Coronary artery (tissue), 2 donors: ENCODE measurements at places on chromosomes 11 and 22.
A peak's percentile ranks its signal among the peaks of the same experiment; 100 is the strongest.

DNA sequence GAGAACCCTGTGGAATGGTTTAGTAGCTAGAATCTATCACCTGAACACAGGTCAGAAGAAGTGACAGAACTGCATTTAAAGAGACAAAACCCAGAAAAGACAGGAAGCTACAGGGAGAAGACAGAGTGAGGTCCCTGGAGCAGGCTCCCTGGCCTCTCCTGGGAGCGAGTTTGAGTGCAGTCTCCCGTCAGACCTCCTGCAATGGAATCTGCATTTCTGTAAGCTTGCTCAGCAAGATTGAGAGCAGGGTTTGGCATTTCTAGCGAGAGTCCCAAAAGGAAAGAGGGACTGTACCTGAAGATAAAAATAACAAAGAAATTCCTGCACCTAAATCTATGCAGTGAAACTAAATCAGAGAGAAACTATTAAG is 74.2 kb downstream of the MORC2 start:
- DNase-seq, result no peak

GRCh38 chr11:128865490-128865889 is 1.6 kb downstream of the KCNJ1 start:
- DNase-seq, result no peak

GRCh38 chr22:39343259-39344045 is 6.3 kb upstream of the SYNGR1 start:
- DNase-seq, result no peak

DNA sequence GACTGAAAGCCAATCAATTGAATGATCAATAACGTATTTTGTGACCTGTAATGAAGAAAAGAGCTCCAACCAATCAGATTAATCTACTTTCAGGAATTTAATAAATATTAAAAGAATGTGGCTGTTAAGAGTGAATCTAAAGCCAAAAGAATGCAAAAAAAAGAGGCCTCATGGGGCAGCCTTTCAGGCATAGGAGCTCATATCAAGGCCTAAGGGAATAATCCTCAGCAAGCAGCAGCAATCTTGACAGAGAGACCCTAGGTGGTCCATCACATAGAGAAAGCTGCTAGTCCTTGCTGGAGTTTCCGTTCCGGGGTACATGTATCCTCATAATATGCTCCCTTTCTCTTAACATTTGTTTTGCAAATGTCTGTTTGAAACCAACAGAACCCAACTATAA is 313.1 kb upstream of the PITPNB start:
- DNase-seq, result no peak

GRCh38 chr11:106697058-106697457 is 321.2 kb downstream of the GUCY1A2 start:
- no peak for DNase-seq

- no peak for DNase-seq
These were observed 94.1 kb upstream of the NNMT start for GRCh38 chr11:114202011-114202609.

DNA sequence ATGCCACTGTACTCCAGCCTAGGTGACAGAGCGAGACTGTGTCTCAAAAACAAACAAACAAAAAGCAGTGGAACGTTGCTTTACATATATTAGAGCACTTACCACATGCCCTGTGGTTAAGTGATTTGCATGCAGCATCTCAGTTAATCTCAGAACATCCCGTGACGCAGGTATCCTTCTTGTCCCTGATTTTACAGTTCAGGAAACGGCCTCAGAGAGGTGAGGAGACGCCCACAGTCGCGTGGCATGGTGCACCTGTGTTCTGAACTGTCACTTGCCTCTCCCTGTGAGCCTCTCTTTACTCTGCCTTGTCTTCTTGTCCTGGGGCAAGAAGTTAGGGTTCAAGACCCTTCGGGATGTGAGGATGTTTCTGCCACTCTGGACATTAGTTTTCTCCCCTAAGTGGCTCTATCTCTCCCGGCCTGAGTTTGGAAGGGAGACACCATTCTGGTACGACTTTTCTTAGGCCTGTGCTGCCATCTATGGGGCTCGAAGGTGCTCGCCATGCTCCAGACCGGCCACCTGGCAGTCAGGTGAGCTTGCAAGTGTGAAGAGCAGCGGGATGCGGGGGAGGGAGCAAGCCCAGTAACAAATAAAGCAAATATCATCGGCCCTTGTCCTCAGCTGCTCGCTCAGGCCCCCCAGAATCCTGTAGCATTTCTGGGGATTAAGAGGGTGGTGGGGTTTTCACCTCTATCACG is 25.6 kb downstream of the YWHAH start:
- DNase-seq, result no peak

- no peak for DNase-seq
These were observed 371.5 kb downstream of the NXPE2 start for GRCh38 chr11:115049796-115050195.

DNA sequence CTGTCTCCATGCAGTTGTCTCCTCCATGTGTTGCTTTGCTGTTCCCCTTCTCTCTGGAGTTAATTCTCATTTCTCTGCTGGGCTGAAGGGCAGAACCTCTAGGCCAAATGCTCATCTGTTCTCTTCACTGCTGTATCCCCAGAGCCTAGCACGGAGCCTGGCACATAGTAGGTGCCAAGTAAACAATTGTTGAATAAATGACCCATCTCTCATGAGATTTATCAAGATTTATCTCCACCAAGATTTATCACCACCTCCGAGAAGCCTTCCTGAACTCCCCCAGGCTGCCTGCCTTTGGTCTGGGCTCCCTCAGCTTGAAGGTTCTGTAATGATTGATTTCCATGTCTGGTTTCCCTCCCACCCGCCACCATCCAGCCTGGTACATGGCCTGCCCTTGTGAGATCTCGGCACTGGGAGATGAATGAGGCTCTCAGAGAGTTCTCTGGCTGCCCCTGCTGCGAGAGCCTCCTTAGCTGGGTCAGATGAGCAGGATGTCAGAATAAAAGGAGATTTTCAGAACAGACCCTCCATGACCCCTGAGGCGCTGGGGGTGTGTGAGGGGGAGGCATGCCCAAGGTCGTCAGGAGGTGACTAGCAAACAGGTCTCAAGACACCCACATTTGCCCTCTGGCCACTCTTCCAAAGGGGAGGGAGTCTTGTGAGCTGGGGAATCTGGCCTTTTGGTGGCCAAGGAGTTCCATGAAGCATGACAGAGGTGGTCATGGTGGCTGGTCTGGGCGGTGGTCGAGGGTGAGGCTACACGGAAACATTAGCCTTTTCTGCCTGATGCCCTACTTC is 2.4 kb upstream of the GDPD5 start:
- DNase-seq, result no peak

- no peak for DNase-seq
These were observed 23.3 kb downstream of the P4HA3 start for GRCh38 chr11:74288161-74288560.

DNA sequence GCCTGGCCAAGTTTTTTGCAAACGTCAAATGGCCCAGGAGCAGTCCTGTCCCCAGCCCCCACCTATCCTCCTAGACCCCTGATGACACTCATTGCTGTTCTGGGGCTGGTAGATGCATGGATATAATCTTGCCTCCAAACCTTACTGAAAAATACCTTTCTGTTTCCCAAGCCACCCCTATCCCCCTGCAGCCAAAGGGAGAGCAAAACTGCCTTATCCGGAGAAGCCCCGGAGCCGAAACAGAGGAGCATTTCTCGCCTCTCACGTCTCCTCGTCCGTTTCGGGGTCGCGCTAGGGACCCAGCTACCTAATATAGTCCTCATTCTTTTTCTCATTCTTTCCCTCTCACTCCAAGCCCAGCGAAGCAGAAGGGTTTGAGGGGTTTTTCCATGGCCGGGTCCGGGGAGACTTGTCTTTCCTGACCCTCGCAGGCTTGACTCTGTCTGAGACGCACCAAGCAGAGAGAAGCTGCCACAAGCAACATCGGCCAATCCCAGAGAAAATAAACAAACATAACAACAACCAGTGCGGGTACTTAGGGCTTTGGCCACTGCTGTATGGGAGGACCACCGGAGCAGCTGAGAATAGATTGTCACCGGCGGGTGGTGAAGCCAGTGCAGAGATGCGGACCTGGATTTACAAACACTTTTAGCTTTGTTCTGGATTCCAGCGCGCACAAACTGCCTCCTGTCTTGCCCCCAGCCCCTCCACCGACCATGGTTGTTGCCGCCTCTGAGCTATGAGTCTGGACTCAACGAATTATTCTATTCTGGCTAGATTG is 1.6 kb downstream of the BSX start:
- no peak for DNase-seq

DNA sequence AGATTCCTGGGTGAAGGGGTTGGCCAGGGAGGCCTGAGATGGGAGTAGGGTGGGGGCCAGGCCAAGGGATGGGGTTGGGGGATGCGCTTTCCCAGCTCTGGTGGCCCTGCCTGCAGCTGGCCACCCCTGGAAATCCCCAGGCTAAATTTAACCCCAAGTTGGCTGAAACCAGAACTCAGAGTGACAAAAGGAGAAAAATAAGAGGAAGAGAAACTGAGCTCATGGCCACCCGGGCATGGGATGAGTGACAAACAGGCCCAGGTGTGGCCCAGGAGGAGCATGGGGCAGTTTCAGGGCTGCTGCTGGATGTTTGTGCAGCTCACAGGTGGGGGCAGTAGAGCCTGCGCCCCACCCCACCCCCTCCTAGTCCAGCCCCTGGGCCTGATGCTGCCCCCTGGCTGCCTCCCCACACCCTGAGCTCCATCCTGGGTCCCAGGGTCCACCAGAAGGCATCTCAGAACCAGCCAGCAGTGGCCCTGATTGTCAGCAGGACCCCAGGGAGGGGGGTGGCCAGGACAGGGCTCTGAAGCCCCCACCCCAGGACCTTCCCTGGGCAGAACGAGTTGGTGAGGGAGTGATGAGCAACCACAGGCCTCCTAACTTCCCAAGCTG is 48.0 kb downstream of the IGLL5 start:
- no peak for DNase-seq

GRCh38 chr11:57294225-57295131 is 30.3 kb downstream of the TNKS1BP1 start:
- no peak for DNase-seq

DNA sequence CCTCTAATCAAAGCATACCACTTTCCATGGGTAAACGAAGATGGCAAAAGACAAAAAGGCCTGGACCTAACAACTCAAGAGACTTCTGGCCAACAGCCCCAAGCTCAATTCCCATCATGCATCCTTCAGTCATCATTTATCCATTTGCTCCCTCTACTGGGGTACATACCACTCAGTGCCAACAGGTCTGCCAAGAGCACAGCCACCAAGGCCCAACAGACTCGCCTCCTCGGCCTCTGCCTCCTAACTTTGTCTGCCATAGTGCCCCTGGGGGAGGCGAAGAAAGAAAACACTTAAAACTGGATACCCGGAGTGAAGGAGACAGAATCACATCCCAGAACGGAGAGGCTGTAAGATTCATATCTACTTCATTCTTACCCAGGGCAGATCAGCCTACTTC is 1.1 kb downstream of the HYOU1 start:
- no peak for DNase-seq

DNA sequence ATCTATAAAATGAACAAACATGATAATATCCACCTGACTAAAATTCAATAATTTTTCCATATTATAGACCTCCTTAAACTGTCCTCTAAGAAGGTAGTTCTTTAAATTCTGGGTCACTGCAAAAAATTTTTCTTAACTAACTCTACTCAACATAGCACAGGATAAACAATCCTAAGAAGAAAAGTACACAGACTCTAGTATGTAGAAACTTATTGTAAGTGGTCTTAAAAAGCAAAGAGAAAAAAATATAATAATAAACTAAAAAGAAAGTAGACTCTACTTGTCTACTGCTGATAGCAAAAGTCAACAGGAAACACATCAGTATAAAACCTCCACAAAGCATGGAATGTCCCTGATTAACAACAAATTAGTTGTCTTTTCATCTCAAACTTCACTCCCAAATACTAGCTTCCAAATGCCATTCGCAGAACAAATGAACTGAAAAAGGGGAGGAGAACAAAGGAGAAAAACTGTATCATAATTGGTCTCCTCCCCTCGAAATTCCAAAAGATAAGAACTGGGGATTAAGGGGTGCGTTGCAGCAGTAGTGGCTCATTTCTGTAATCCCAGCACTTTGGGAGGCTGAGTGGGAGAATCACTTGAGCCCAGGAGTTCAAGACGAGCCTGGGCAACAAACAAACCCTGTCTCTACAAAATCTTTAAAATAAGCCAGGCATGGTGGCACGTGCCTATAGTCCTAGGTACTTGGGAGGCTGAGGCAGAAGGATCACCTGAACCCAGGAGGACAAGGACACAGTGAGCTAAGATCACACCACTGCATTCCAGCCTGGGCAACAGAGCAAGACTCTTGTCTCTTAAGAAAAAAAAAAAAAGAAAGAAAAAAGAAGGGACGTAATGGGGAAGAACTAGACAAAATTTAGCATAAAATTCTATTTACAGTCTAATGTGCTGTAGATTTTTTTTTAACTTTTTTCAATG is 6.5 kb downstream of the FCHSD2 start:
- no peak for DNase-seq

- no peak for DNase-seq
These were observed 33.6 kb downstream of the USH1C start for GRCh38 chr11:17510507-17511206.

DNA sequence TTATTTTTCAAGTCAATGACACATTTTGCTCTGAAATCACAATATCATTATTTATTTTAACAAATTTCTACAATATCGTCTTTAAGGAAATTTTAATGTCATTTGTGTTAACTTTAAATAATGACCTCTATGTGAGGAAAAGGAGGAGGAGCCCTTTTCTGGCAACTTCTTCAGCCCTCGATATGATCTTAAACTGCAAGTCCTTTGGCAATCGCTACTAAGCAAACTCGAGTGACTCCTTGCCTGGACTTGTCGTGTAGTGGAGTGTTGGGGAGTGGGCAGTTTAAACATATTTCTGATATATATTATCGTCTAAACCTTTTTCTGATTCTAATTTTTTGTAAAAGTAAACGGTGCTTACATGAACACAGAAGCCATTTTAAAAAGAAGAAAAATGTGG is 16.7 kb downstream of the ETS1 start:
- no peak for DNase-seq

- no peak for DNase-seq
These were observed 195.9 kb downstream of the BCR start for GRCh38 chr22:23376256-23376655.

- peak; percentile 79 for DNase-seq
These were observed 868 bp downstream of the TSPAN18 start for GRCh38 chr11:44727373-44728287.

- no peak for DNase-seq
These were observed 1.7 kb upstream of the MYEOV start for GRCh38 chr11:69292221-69292648.

GRCh38 chr11:47950396-47950795 is 30.0 kb upstream of the PTPRJ start:
- DNase-seq, result no peak
